ENCODE measurements at places on chromosomes 3 and 15.
A peak's percentile ranks its signal among the peaks of the same experiment; 100 is the strongest.

DNA sequence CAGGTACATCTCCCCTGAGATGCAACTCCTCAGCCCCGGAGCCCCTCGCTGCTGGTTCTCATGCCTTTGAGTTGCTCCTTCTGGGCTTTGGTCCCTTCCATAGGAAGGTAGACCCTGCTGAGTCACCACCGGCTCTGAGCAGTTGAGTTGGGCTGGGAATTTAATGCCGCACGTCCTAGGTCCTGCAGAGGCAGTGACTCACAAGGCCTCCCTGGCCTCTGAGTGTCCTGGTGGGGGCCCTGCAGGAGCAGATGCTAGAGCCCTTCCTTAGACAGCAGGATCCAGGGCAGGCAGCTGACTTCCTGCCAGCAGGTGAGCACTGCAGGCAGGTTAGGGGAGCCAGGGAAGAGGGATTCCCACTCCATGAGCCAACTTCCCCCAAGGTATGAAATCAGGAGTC is 5.5 kb upstream of the NTRK3 start:
- no peak for DNase-seq

GRCh38 chr3:141011997-141012262 is 39.2 kb upstream of the SPSB4 start:
- DNase-seq, result no peak

DNA sequence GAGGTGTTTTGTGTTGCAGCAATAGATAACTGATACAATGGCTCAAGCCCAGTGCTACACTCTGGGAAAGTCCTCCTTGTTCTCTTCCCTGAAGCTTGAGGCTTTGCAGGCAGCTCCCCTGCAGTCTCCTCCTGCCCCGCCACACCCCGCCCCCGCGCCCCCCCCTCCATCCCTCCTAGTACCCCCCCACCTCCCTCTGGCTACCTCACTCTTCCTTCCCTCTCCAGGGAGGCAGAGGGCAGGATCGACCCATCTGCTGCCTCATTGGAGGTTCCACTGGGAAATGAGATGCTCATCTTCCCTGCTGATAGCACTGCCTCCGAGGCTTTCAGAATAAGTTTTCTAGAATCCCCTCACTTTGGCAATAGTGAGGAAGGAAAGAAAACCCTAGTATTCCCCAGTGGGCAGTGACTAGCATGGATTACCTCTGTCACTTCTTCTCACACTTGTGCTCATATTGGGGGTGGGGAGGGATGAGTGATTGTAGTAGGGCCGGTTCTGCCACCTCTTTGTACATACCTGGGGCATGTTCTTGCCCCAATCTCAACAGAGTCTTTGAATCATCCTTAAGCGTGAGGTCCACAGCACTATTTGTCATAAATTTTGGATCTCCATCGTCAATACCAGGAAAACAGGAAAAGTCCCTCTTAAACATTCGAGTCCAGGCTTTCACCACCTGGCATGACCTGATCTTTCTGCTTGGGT is 16.3 kb upstream of the RAB7A start:
- DNase-seq, result no peak

DNA sequence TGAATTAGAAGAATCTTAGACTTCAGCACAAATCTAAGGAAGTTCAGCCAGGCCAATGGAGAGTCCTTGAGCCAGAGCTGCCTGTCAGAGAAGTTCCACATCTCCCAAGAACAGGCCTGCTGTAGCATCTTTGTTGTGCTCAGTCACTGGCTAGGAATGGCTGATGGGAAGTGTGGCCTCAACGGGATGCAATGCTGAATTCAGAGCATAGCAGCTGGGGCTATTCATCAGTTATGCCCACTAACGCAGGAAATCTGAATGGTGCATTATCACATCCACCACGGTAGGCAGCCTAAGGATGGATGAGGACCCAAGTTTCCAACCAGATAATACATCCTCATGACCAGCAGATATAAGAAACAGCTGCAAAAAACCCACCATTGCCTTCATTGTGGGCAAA is 3.2 kb upstream of the EIF1B start:
- DNase-seq, result peak; percentile 26

DNA sequence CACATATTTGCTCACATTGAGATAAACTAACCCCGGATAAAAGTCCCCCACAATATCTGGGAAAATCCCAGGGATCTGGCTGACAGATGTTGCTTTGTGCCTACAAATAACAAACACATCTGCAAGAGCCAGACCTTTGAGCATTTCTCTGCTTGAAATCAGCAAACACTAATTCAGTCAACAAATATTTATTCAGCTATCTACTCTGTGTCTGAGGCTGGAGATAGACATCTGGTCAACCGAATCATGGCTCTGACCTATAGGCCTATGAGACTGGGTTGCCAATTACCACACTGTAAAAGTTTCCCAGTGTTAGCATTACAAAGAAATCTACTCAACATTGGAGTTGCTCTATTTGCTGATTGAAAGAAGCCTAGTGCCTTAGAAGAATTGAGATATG is 201.1 kb upstream of the CADPS start:
- DNase-seq, result no peak

DNA sequence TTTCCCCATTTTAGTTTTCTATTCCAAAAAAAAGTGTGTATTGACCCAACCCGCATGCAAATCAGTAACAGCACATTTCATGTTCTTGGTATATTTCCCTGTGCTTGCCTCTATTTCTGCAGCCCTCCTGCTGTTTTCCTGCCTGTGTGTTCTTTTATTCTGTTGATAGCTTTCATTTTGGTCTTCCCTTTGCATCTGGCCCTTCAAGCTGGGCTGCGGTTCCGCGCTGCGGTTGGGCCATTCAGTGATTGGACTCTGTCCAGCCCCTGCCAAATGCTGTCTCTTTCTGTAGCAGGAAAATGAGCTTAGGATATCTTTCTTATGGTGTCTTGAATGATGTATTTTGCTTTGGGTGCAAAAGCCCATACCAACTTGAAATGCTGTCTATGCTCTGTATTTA is 49.9 kb downstream of the ZNF621 start:
- DNase-seq, result no peak

DNA sequence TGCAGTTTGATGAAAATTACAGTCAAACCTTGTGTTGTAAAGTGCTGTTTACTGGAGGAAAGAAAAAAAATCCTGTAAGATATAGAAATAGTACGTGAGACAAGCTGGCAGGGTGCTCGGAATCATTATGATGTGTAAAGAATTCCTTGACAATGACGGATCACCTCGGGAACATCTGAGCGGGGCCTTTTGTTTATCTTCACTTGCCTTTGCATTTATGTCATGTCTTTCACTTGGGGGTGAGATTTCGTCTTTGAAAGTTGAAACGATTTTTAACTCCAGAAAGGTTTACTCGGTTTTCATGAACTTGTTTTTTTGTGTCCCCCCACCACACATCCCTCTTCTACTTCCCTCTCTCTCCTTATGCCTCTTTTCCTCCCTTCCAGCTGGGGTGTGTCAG is 128.3 kb upstream of the VEPH1 start:
- DNase-seq, result no peak

DNA sequence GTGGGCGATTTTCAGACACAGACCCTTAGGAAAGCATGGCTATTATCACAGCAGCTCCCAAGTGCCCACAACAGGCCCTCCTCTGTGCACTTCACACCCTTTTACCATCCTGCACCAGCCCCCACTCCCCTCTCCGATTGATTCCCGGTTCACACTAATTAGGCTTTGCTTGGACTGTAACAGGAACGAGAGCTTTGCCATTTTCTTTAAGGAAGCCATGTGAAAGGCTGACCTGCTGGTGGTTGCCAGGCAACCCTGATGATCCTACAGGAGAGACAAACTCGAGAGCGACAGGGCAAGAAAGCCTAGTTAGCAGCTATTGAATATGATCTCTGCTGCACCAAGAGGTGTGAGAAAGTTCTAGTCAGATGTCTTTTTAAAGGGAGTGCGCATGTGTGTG is 28.2 kb upstream of the DET1 start:
- DNase-seq, result no peak

Measured in AG04449 (cell line).